MCF 10A (cell line): ENCODE measurements at places on chromosomes 11 and 22. TPM values are rescaled to one million over a fixed set of nuclear protein-coding genes. Genes with fewer than 3 reads are reported as not detected.

Gene DNAJB7
- total RNA-seq = not detected in 2 replicates

Gene CKAP5
- 170 and 193 TPM in 2 replicates for total RNA-seq

- DNase-seq = peak; percentile 90
Measured at GRCh38 chr22:41028841-41029240, 63.6 kb upstream of the EP300 start.

- no peak for DNase-seq
Measured at GRCh38 chr22:26579331-26579886, 10.5 kb downstream of the TPST2 start.

DNA sequence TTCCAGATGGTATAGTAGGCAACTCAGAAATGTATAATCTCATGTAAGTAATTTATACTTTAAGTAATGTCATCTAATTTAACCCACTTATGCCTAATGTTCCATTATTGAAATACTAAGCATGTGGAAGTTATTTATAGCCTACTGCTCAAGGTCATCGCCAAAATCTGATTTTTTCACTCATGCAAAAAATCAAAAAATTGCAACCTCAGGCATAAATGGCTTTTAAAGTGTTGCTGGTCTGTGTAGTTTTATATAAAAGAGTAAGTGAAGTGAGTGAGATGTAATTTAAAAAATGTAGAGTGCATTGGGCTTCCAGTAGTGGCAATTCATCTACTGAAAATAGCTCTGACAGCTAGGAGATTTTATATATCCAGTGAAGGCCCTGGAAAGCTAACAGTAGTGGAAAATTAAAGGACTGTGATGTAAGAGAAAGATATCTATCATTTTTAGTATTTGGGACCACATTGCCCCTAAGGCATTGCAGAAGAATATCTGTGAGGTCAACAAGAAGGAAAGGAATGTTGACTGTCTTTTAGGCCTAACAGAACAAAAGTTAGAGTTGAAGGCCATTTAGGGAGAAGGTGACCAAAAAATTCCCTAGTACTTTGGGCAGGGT, 624.5 kb upstream of the CHORDC1 start:
- no peak for DNase-seq

- DNase-seq = no peak
Measured at GRCh38 chr11:111550258-111550657, 9.7 kb downstream of the LAYN start.
